ENCODE measurements at places on chromosomes 16 and 17.

GRCh38 chr16:49649013-49649765 is 206.7 kb downstream of the ZNF423 start:
- DNase-seq: no peak

- no peak for DNase-seq
Observed at GRCh38 chr17:55242476-55242875, 22.3 kb upstream of the HLF start.

GRCh38 chr16:64522548-64522947 is 599.3 kb downstream of the CDH11 start:
- no peak for DNase-seq

- DNase-seq: no peak
Observed at GRCh38 chr17:53912117-53912516, 89.4 kb downstream of the KIF2B start.

- DNase-seq: no peak
Observed at GRCh38 chr17:43392397-43392796, 6.4 kb upstream of the ARL4D start.

GRCh38 chr16:56777482-56777881 is 47.6 kb downstream of the NUP93 start:
- DNase-seq: no peak

DNA sequence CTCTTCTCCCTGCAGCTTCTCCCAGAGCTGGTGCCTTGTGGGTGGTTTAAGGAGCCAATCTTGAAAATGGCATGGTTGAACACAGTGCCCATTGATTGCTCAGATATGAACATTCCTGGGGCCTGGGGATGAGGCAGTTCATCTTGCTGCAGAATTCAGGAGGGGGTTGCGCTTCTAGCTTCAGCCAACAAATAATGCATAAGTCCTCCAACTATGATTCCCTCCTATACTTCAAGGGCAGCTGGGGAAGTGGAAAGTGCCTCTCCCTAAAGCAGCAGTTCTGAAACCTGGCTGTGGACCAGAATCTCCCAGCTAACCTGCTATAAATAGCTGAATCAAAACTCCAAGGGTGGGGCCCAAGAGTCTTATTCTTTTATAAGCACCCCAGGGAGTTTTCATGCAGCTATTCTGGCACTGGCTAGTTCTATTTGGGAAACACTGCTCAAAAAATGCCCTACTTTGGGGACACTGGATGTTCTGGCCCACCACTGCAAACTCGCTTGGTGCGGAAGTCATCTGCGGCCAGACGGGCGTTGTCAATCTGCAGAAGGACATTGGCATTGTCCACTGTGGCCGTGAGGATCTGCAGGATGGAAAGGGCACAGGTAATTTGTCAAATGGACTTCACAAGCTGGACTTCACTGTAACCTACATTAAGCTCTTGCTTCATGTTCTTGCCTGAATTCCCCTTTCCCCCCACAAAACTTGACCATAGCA is 130.3 kb downstream of the CCDC144A start:
- no peak for DNase-seq

GRCh38 chr16:50121721-50122445 is 31.2 kb upstream of the TENT4B start:
- no peak for DNase-seq

DNA sequence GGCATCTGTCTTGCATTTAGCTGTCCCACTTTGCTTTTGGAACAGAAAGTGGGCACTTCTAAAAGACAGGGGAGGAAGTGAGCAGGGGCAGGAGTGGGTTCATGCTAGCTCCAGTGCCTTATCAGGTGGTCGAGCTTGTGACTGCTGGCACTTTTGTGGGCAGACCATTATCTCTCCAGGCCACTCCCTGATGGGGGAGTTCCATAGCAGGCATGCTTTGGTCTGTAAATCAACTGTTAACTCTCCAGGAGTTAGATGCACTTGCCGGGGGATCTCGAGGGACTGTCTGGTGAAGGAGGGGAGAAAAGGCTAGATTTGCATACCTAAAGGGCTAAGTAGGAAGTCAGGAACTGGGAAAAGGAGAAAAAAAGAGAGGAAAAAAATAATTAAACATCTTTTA is 9.3 kb upstream of the CARD14 start:
- DNase-seq: no peak

DNA sequence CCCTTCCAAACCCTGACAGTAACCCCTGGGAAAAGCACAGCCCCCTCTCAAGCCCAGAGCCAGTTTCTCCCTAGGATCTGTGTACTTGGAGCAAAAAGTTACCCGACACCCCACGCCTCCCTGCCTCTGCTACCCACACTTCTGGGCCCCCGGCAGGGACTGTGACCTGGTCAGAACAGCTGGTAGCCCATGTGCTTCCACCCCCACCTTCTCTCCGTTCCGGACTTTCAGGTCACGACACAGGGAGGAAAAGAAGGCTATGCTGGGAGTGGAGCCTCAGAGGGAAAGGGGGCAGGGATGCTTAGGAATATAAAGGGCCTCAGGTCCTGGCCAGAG is 6.4 kb downstream of the PPY start:
- DNase-seq: no peak

- DNase-seq: no peak
Observed at GRCh38 chr16:81752225-81752875, 26.7 kb upstream of the PLCG2 start.

DNA sequence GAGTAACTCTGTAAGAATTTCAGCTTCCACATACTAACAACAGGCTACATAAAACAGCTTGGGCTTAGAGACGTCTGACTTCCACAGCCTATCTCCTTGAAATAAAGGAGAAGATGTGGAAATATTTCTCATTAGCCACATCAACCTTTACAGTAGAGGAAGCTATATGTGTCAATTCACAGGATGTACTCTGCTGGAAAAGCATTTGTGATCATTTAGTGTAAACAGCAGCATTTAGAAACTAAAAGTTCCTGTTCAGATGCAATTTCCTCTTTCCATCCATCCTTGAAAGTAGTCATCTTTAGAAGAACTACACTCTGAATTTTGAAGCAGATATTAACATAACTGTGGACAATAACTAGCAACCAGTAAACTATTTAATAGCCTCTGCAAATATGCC is 46.2 kb downstream of the XPO6 start:
- DNase-seq: no peak

DNA sequence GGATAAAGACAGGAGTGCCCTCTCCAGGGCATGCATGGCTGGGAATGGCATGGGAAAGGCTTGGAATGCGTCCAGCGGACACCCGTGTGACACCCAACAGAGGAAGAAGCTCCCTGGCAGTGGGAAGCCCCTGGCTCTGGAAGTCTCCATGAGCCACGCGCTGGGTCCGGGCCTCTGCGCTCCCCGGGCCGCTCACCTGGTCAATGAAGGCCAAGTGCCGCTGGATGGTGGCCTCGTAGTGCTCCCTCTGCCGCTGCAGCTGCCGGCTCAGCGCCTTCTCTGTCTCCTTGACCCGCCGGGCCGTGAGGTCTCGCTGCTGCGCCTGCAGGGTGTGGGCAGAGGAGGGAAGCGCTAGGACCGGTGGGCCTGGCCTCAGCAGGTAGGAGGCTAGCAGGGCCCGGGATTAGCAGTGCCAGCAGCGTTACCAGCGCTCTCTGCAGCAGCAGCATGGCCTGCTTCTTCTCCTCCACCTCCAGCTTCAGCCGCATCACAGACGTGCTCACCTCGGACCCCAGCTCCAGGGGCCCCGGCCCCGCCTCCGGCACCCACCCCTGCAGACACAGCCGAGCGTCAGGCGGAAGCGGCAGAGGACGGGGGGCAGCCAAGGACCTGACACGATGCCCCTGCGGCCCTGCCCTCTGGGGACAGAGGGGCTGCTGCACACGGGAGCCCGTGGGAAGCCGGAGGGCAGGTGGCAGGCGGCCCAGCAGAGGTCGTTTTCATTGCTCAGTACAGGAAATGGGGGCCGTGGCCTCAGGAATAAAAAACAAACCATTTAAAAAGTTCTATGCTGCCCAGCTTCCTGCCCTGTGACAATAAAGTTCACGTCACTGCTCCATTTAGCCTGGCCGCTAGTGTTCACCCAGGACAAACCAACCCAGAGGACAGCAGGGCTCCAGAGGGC is 26.0 kb downstream of the CEP131 start:
- DNase-seq: no peak

GRCh38 chr17:37292429-37293139 is 83.2 kb upstream of the C17orf78 start:
- no peak for DNase-seq

DNA sequence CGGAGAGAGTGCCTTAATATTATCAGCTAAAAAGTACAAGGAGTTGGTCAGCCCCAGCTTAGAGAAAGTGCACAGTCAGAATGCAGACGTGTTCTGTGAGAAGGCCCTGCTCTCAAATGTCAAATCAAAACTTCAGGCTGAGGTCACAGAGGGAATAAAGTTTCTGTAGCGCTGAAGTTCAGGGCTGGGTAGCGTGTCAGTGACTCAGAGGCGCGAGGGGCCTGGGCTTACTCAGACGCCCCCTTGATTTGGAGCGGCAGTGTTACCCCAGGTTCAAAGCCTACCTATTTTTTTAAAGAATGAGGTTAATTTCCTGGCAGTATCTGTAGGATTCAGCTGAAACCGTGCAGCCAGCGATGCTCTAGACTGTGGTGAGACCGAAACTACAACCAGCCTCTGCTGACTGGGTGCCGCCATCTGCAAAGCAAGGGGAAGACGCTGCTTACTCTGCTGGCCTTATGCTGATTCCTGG is 4.8 kb downstream of the CIAO3 start:
- DNase-seq: no peak

DNA sequence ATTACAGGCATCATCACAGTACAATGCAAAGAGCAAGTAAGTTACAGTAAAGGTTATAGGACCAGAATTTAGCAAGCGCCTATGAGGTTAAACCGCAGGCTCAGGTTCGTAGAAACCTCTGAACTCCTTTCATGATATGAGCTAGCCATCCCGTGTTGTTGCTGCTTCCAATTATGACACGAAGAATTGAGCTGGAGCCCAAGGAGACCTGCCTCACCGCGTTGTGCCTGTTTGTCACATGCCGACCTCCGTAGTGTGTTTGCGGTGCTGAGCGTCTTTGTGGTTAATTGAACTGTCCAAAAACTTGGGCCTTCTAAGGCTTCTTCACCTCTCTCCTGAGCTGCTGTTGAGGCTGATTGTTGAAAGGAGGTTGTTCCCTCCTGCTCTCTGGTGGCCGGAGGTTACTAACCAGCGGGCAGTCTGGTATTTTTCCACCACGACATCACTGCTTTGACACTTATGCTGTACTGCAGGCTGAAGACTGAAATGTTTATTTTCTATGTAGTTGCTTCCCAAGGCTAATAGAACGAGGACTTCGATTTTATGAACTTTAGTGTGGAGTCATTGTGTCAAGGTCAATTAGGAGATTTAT is 67.5 kb downstream of the SEC14L1 start:
- peak; percentile 30 for DNase-seq

DNA sequence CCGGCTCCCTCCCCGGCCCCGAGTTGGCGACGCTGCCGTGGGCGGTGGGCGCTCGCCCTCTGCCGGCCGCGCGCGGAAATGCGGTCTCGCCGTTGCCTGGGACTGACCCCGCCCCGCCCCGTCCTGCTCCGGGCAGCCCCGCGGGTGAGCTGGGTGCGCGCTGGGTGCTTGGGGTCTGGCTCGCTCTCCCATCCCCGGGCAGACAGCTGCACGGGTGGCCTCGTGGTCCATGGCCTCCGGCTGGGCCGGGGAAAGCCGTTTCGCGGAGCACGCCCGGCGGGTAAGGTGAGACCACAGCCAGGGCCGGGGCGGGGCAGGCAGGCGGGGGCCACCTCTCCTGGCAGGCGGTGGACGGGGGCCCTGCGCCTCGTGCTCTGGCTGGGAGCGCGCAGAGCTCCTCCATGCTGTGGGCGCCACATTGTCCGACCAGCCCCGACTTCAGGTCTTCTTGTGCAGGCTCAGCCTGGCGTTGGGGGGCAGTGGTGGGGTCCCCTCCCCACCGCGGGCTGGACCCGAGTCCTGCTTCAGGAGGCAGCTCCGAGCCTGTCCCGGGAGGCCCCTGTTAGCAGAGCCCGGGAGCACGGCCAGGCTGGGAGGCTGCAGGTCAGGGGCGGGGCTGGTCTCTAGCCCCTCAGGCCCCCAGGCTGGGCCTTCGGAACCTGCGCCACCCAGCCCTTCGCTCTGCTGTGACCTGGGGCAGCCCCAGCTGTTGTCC is 7.0 kb upstream of the C1QTNF8 start:
- DNase-seq: no peak

GRCh38 chr17:30041551-30041950 is 75.1 kb upstream of the NSRP1 start:
- DNase-seq: no peak

GRCh38 chr17:60138769-60139437 is 10.9 kb upstream of the CA4 start:
- no peak for DNase-seq

GRCh38 chr17:37772982-37773381 is 28.1 kb upstream of the HNF1B start:
- DNase-seq: no peak

- no peak for DNase-seq
Observed at GRCh38 chr16:14492614-14493013, 137.4 kb downstream of the PARN start.

GRCh38 chr16:49052846-49053245 is 228.8 kb downstream of the CBLN1 start:
- DNase-seq: no peak

- no peak for DNase-seq
Observed at GRCh38 chr17:19372866-19373504, 5.3 kb upstream of the MAPK7 start.

- no peak for DNase-seq
Observed at GRCh38 chr17:64180089-64181073, 50.4 kb upstream of the ERN1 start.

GRCh38 chr17:37488607-37489196 is 989 bp upstream of the DUSP14 start:
- no peak for DNase-seq

DNA sequence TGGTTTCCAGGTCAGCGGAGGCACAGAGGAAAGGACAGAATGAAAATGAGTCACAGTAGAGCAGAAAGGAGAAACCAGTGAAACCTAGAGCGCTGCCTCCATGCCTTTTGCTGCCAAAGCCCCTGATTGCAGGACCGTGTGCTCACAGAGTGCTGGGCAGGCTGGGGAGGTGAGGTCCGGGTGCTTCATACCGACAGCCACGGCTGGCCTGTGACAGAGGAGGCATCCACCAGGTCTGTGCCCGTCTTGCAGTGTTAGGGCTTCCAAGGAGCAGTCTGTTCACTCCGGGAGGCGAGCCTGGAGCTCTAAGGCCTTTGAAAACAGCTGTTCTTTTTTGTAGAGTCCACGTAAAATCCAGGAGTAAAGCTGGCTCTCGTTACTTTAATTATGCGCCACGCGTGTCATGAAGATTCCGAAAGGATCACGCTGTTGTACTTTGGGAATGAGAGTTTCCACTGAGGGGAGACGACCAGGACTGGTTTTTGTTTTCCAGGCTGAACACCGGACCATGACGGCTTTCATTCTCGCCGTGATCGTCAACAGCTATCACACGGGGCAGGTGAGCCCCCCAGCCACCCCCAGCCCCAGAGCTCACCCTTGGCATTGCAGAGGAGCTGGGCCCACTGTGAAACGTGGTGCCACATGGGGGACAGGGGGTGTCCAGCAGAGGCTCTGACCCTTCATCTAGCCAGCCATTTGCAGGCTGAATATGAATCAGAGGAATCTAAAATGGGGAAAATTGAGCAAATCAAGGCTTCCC is 108.5 kb upstream of the CHMP6 start:
- DNase-seq: no peak

All from HFF-Myc (cell line).